Breast epithelium (tissue), 4 donors: ENCODE measurements at places on chromosomes 1 and 21. TPM values are rescaled to one million over a fixed set of nuclear protein-coding genes. Genes with fewer than 3 reads are reported as not detected.

GRCh38 chr1:24596401-24596880 is 40.6 kb downstream of the NCMAP start:
- DNase-seq: no peak

GRCh38 chr1:87501738-87502137 is 173.1 kb downstream of the LMO4 start:
- DNase-seq: no peak

DNA sequence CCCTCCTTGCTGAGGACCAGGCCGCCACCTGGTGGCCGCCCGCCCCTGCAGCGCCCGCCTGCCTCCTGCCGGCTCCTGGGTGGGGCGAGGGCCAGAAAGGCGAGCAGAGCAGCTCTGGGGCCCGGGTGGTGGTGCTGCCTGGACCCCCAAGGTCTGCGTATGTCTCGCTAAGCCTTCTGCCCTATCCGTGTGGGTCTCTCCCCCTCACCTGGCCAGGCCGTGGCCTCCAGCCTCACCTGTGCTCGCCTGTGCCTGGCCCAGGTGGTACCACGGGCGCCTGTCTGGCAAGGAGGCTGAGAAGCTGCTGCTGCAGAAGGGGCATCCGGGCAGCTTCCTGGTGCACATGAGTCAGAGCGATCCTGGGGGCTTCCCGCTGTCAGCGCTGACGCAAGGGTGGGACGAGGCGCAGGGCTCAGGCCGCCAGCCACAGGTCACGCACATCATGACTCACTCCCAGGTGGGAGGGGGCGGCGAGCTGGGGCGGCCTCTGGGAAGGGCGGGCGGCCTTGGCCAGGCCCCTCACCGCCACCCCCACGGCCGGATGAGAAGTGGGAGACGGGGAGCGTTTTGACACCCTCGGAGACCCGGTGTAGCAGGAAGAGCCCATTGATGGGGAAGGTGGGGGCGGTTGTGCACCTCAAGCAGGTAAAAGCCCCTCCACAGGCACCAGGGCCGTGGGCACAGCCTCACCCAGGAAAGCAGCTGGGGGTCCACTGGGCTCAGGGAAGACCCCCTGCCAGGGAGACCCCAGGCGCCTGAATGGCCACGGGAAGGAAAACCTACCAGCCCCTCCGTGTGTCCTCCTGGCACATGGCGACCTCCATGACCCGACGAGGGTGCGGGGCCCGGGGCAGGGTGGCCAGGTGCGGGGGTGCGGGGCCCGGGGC is 9.9 kb downstream of the RNF223 start:
- DNase-seq: no peak

Gene CACNA1S
- total RNA-seq: not detected

Gene PROX1
- 1.8 TPM for total RNA-seq

DNA sequence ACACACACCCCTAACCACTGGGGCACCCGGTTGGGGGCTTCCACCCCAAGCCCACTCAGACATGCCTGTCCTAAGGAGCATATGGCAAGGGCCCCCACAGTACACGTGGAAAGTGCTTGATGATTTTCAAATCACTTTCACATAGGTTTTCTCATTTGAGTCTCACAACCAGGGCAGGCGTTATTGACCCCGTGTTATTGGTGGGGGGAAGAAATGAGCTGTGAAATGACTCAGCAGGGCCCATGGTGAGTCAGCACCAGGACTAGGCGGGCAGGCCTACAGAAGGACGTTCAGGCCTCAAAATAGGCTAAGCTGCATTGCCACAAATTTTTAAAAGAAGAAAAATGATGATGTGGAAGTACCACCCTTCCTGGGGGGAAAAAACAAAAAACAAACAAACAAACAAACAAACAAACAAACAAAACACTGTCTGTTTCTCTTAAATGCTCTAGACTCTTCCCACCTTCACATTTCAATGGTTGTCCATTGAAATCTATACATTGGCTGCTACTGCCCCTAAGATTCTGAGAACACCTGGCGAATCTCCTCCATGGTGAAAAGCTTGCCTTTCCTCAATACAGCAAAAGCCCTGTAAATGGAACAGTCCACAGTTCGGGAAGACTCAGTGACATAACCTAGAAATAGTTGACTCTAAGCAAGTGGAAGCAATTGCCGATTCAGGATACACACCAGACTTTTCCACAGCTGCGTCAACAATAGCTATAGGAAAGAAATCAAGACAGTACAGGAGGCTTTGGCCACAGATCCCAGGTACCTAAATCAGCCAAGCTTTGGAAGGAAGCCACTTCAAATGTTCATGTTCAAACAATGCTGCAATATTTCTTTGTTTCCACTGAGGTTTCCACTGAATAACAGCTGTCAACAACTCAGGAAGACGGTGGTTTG is 234.7 kb downstream of the TOMM20 start:
- DNase-seq: no peak

- DNase-seq: no peak
These were observed 3.5 kb downstream of the PAPPA2 start for GRCh38 chr1:176466514-176466913.

Gene GLIS1
- total RNA-seq: 0.59 TPM

- DNase-seq: no peak
These were observed 2.0 kb downstream of the IFI16 start for GRCh38 chr1:159011751-159012150.

DNA sequence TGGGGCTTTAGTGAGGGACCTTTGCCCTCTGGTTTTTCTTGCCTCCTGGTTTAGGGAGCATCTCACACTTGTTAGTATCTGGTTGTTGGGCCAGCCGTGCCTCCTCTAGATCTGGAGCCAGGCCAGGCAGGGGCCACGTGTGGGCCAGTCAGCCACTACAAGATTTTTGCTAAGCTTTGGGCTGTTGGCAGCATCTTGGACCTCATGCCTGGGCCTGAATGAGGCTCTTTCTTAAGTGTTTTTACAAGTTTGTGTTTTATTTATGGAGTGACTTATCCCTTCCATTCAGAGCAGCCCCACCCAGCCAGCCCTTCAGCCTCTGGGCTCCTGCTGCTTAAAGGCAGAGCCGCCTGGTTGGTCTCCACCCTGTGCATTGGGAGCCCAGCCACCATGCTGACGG is 1.6 kb upstream of the SH3BGRL3 start:
- DNase-seq: peak; percentile 62

- DNase-seq: no peak
These were observed 33.9 kb downstream of the OLFML2B start for GRCh38 chr1:161989786-161990185.

GRCh38 chr1:28915031-28915895 is 894 bp downstream of the EPB41 start:
- no peak for DNase-seq

DNA sequence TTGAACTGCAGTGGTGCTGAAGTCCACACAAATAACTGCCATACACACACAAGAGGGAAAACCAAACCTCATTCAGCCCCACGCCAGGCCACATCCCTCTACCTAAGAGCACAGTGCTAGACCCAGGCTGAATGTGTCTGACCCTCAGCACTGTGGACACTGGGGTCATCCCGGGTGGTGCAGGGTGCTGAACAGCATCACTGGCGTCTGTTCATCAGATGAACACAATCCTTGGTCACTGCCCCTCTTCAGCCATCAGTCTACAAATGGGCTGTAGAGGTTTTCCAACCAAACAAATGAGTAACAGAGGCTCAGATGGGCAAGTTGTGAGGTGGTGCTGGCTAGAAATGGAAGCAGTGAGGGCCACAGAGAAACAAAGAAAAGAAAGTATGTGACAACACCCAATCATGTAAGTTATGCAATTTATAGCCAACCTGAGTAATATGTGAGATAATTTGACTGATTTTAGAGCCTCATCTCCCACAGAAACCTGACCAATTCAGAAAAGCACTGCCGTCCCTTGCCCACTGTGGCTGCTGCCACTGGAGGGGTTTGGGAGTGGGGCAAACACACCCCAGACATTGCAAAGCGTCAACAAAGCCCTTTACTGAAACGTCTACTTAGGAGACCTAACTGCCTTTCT is 27.9 kb downstream of the GNB1 start:
- DNase-seq: no peak

Gene PRDM16
- total RNA-seq: 0.48 TPM

Gene TMEM54
- total RNA-seq: 94.8 TPM

Gene ATP8B2
- 61.3 TPM for total RNA-seq
